Prostate gland (tissue), 2 donors: ENCODE measurements at places on chromosomes 12 and 14. TPM values are rescaled to one million over a fixed set of nuclear protein-coding genes. Genes with fewer than 3 reads are reported as not detected.

- H3K4me1 ChIP-seq, result no peaks in the 10 kb centered on the region
- H3K36me3 ChIP-seq, result no peaks in the 10 kb centered on the region
- no peak for DNase-seq
- H3K4me3 ChIP-seq, result no peak overlapping the region
These were observed 93.8 kb upstream of the MON2 start for GRCh38 chr12:62372825-62373224.

- no peaks in the 10 kb centered on the region for H3K36me3 ChIP-seq
- DNase-seq, result peak; percentile 25
- H3K4me3 ChIP-seq, result no peak overlapping the region
- peaks cover 29% of the 10 kb centered on the region for H3K4me1 ChIP-seq
These were observed 105.3 kb downstream of the PRKD1 start for GRCh38 chr14:29822430-29822709.

GRCh38 chr14:61438036-61438435, 116.7 kb downstream of the PRKCH start:
- H3K27ac ChIP-seq, result peak overlapping the region; percentile 16
- H3K4me3 ChIP-seq, result no peak overlapping the region
- H3K27me3 ChIP-seq, result no peaks in the 10 kb centered on the region
- no peaks in the 10 kb centered on the region for H3K36me3 ChIP-seq

- no peak overlapping the region for H3K4me3 ChIP-seq
- no peaks in the 10 kb centered on the region for H3K27me3 ChIP-seq
- H3K36me3 ChIP-seq, result no peaks in the 10 kb centered on the region
- H3K27ac ChIP-seq, result no peak overlapping the region
- no peak for DNase-seq
- H3K4me1 ChIP-seq, result no peaks in the 10 kb centered on the region
These were observed 364.3 kb upstream of the DDHD1 start for GRCh38 chr14:53517270-53517960.

DNA sequence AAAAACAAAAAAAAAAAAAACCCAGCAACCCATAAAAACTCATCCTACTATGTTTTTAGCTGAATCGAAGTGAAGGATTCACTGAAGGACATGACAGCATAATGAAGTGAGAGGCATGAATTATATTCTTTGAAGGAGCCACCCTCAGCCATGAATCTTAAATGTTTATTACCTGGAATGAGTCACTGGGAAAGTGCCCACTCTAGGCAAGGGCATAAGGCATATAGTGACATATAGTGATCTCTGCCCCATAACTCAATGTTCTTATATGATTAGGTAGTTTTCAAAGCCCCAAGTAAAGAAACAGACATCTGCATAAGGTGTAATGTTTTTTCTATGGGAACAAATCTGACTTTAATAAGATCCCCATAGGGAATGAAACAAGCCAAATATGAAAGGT, 79.9 kb downstream of the MDGA2 start:
- H3K4me1 ChIP-seq, result no peaks in the 10 kb centered on the region
- no peak overlapping the region for H3K27ac ChIP-seq
- no peak for DNase-seq
- no peaks in the 10 kb centered on the region for H3K36me3 ChIP-seq

DNA sequence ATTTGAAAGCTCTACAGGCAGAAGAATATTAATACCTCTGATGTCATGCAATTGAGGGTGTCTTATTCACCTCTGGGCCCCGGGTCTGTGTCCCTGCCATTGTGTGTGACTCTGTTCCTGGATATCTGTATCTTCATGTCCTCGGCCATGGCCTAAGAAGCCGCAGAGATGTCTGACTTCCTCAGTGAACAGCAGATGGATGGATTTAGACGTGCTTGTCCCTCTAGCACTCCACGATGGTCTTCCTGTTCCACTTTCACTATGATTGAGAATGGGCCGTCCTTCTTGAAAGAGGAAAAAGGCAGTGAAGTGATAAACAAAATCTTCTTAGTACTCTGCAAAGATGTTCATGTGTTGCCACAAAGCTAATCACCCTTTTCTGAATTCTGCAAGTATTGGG, 217.4 kb downstream of the SLC41A2 start:
- no peak for DNase-seq
- no peaks in the 10 kb centered on the region for H3K4me1 ChIP-seq
- no peaks in the 10 kb centered on the region for H3K36me3 ChIP-seq
- no peak overlapping the region for H3K27ac ChIP-seq

DNA sequence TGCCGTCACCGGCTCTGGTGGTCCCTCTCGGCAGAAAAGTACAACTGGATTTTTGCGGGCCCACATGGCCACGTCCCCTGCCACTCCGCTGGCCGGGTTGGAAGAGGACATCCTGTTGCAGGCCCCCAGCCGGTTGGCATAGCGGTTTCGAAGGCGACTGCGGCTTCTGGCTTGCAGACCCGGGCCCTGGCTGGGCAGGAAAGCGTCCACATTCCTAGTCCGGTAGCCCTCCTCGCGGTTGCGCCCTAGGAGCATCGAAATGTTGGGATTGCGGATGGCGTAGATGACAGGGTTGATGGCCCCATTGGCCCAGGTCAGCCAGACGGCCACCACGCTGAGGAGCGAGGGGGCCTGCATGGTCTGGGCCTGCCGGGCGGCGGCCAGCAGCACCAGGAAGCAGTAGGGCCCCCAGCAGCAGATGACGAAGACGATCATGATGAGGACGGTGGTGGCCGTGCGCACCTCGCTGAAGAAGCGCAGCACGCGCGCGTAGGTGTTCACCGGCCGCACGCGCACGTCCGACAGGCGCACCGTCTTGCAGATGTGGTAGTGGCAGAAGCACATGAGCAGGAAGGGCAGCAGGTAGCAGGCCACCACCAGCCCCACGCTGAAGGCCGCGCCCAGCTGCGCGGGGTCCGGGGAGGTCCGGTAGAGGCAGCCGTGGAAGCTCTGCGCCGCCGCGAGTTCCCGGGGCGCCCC, 1.2 kb downstream of the GPR135 start:
- no peaks in the 10 kb centered on the region for H3K27me3 ChIP-seq
- peak overlapping the region; percentile 63 for H3K4me3 ChIP-seq
- H3K4me1 ChIP-seq, result no peaks in the 10 kb centered on the region
- peak overlapping the region; percentile 80 for H3K27ac ChIP-seq
- no peaks in the 10 kb centered on the region for H3K36me3 ChIP-seq

DNA sequence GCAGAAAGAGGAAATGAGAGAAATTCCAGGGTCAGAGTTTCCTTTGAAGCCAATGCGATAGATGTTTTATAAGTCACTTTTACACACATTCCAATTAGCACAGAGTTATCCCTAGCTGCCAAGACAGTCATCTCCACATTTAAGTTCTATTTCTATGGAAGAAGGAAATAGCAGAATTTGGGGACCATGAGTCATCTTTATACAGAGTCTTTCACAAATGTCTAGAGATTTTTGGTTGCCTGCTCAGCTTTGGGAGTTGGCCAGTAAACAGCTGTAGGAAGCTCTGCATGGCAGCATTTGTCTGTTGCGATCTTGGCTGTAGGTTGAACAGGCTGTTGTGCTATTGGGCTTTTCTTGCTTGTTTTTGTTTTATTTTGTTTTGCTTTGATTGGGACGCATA, 884.3 kb downstream of the GALC start:
- no peak overlapping the region for H3K27ac ChIP-seq
- no peak overlapping the region for H3K4me3 ChIP-seq
- no peaks in the 10 kb centered on the region for H3K27me3 ChIP-seq
- no peaks in the 10 kb centered on the region for H3K36me3 ChIP-seq

GRCh38 chr12:25990495-25990894, 32.0 kb downstream of the RASSF8 start:
- no peak for DNase-seq
- peaks cover 7% of the 10 kb centered on the region for H3K4me1 ChIP-seq
- H3K36me3 ChIP-seq, result no peaks in the 10 kb centered on the region
- no peaks in the 10 kb centered on the region for H3K27me3 ChIP-seq
- no peak overlapping the region for H3K4me3 ChIP-seq

- no peak overlapping the region for H3K27ac ChIP-seq
- H3K4me1 ChIP-seq, result no peaks in the 10 kb centered on the region
- H3K27me3 ChIP-seq, result no peaks in the 10 kb centered on the region
- no peak overlapping the region for H3K4me3 ChIP-seq
These were observed 174.4 kb downstream of the TMEM121 start for GRCh38 chr14:105700622-105701288.

DNA sequence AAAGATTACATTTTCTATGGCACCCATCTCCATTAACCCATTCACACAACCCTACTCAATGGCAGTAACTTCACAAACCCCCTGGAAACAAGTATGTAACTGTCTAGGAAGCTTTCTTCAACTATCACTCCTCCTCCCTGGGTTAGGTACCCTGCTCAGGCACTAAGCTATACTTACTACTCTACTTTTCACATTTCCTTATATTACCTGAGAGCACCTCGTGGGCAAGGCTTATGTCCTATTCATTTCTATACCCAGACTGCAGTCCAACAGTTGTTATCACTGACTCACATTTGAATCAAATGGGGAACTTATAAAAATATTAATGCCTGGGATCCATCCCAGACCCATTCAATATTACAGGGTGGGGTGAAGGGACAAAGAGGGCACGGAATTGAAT, 4.6 kb downstream of the PAWR start:
- no peaks in the 10 kb centered on the region for H3K27me3 ChIP-seq
- H3K4me1 ChIP-seq, result no peaks in the 10 kb centered on the region
- no peak for DNase-seq
- no peak overlapping the region for H3K4me3 ChIP-seq
- H3K36me3 ChIP-seq, result no peaks in the 10 kb centered on the region
- H3K27ac ChIP-seq, result no peak overlapping the region

DNA sequence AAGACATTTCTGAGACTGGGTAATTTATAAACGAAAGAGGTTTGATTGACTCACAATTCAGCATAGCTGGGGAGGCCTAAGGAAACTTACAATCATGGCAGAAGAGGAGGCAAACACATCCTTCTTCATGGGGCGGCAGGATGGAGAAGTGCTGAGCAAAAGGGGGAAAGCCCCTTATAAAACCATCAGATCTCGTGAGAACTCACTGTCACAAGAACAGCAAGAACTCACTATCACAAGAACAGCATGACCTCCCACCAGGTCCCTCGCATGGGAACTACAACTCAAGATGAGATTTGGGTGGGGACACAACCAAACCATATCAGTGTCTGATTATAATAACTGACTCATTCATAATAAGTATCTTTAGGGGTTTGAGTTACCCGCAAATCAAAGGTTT, 6.4 kb downstream of the SLC39A9 start:
- no peaks in the 10 kb centered on the region for H3K36me3 ChIP-seq
- H3K27ac ChIP-seq, result no peak overlapping the region
- no peaks in the 10 kb centered on the region for H3K4me1 ChIP-seq
- DNase-seq, result no peak

GRCh38 chr14:90995785-90996184, 64.7 kb downstream of the RPS6KA5 start:
- H3K27me3 ChIP-seq, result no peaks in the 10 kb centered on the region
- no peak overlapping the region for H3K4me3 ChIP-seq

Gene KRT83
- total RNA-seq, result not detected

Gene SERPINA10
- not detected for total RNA-seq

Gene VWF
- 193 TPM for total RNA-seq

Gene MYH6
- not detected for total RNA-seq

Gene LHX5
- total RNA-seq, result not detected

Gene VPS33A
- 11.3 TPM for total RNA-seq
